Renal pelvis (tissue), 12 donors: ENCODE measurements at places on chromosomes 13 and 19.
A peak's percentile ranks its signal among the peaks of the same experiment; 100 is the strongest.

- DNase-seq, result no peak
Observed at GRCh38 chr19:33376423-33376822, 2.9 kb downstream of the CEBPG start.

GRCh38 chr13:45662162-45662561 lies 40.0 kb upstream of the CBY2 start:
- DNase-seq, result no peak

DNA sequence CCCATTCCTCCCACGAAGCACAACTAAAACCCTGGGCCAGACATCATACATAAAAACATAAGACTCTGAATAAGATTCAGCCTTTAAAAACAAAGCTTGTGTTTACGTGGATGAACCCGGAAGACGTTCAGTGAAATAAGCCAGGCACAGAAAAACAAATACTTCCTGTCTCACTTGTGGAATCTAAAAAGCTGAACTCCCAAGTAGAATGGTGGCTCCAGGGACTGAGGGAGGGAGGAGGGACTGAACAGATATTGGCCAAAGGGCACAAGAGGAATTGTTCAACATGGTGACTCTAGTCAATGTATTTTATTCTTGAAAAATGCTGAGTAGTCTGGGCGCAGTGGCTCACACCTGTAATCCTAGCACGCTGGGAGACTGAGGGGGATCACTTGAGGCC lies 35.7 kb upstream of the TPM4 start:
- no peak for DNase-seq

DNA sequence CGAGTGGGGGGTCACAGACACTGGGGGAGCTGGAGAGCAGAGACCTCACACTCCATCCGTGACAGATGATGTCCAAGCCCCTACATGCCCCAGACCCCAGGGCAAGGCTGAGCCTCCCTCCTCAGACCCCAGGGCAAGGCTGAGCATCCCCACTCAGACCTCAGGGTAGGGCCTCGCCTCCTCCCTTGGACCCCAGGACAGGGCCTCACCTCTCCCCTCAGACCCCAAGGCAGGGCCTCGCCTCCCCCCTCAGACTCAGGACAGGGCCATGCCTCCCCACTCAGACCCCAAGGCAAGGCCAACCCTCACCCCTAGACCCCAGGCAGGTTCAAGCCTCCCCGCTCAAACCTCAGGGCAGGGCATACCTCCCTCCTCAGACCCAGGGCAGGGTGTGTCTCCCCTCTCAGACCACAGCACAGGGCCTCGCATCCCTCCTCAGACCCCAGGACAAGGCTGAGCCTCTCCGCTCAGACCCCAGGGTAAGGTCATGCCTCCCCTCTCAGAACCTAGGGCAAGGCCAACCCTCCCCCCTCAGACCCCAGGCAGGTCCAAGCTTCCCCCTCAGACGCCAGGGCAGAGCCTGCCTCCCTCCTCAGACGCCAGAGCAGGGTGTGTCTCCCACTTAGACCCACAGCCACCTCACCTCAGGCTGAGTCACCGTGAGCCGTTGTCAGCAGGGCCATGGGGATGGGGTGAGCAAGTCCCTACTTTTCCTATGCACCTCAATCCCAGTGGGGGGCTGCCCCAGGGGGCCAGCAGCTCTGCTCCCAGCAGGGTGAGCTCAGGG lies 1.7 kb upstream of the S1PR4 start:
- DNase-seq, result no peak

DNA sequence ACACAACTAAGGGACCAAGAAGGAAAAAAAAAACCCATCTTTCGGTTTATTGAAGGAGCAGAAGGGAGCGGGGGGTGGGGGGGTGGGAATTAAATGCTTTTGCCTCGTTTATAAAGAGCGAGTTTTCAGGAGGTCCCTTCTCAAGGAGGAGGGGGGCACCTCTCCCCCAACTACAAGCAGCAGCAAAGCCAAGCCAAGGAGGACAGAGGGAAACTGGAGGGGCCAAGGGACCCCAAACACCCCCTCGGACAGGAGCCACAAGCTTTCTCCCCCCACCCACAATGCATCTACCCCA lies 2.4 kb downstream of the IRF2BP1 start:
- DNase-seq, result no peak

DNA sequence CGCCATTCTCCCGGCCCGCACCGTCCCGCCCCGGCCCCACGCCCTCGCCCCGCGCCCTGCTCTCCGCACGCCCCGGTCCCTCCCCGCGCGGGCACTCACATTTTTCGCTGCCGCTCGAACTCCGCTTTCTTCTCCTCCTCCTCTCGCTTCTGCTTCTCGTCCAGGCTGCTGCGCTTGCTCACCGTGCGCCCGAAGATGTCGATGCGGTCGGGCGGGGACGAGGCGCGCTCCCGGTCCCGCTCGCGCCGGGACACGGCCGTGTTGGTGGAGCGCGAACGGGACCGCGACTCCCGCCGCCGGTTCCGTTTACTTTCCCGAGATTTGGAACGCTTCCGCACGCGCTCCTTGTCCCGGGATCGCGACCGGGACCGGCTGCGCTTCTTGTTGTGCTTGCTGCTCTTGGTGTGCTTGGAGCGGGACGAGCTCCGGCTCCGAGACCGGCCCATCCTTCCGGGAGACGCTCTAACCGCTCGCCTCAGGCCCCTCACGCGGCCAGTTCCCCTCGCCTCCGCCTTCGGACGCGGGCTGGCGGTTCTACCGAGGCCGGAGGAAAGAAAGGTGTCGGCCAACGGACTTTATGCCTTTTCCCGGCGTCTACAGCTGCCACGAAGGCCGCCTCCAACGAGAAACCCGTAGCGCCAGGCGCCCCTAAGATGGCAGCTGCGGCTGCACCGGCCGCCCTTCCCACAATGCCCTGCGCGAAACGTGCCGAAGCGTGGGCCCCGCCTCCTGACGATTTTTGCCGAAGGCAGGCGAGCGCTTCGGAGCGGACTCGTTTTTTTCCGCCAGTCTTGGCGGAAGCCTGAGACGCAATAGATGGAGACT lies at the start of gene ARGLU1:
ARGLU1 (minus strand) TSS at position 664 of the 825 bp plus-strand sequence; CDS start at position 446, 218 bp downstream.
- peak; percentile 94 for DNase-seq

- DNase-seq, result peak; percentile 69
Observed at GRCh38 chr19:46404055-46404752, 9.2 kb downstream of the CCDC8 start.

- DNase-seq, result no peak
Observed at GRCh38 chr13:81480634-81481033, 1139.7 kb upstream of the SPRY2 start.

DNA sequence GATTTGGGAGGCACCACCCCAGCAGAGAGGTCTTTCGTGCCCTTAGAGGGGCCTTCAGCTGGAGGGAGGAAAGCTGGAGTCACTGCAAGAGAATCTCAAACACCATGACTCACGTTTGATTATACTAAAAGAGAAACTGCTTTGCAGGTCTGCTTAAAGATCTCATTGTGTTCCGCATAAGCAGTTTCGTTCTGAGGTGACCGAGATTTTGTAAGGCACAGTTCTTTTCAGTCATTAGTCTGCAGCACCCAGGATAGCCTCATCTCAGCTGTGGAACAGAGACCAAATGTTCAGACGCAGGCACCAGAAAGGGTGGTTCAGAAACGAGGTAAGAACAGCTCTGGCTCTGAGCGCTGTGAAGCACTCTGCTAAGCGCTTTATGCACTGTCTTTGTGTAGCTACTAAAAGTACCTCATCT lies 71.2 kb upstream of the GTF3A start:
- no peak for DNase-seq

DNA sequence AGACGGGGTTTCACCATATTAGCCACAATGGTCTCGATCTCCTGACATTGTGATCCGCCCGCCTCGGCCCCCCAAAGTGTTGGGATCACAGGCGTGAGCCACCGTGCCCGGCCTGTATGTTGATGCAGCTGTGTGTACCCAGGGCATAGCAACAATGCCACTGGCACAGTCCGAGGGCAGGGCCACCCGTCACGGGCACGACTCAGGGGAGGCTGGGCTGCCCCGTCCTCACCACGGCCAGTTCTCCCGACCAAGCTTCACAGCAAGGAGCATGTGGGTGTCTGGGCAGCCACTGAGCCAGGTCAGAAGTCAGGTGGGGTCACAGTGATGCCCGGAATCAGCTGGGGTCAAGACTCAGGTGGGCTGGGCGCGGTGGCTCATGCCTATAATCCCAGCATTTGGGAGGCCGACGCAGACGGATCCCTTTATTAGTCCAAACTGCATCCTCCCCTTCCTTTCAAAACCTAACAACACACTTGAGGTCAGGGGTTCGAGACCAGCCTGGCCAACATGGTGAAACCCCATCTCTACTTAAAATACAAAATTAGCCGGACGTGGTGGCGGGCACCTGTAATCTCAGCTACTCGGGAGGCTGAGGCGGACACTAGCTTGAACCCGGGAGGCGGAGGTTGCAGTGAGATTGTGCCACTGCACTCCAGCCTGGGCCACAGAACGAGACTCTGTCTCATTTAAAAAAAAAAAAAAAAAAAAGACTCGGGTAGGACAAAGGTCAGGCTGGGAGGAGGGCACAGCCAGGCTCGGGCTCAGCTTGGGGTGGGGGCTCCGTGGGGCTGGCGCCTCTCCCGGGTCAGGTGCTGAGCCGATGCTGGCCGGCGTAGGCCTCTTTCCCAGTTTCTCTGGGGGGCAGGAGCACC lies 1.2 kb upstream of the CDC34 start:
- DNase-seq, result no peak
